ENCODE measurements at places on chromosomes 4 and X.

DNA sequence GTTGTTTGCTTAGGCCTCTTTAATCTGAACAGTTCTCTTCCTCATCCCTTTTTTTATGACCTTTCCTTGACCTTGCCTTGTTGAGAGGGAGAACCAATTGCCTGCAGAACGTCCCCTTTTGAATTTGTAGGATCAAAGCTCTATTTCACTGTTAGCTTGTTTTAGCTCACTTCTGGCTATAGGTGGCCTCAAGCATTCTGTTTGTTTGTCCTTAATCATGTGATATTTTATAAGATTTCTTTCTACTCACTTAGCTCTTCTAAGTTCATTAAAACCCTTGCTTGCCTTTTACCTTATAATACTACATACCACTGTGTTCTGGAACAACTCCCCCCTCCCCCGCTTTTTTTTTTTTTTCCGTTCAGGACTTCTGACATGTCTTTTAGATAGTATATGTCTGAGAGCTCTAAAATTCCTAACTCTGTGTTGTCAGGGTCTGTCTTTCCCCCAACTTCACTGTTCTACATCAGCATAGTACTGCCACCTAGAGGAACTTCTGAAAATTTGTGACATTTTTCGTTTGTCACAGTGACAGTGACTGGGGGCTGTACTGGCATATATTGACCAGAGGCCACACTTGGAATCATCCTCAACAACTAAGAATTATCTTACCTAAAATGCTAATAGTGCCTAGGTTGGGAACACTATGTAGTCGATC lies 128.5 kb downstream of the LARP7 start:
- DNase-seq, result no peak

- DNase-seq, result no peak
These were observed 17.4 kb downstream of the PCYT1B start for GRCh38 chrX:24629701-24630100.

GRCh38 chr4:51995647-51996220 lies 24.4 kb downstream of the LRRC66 start:
- no peak for DNase-seq

DNA sequence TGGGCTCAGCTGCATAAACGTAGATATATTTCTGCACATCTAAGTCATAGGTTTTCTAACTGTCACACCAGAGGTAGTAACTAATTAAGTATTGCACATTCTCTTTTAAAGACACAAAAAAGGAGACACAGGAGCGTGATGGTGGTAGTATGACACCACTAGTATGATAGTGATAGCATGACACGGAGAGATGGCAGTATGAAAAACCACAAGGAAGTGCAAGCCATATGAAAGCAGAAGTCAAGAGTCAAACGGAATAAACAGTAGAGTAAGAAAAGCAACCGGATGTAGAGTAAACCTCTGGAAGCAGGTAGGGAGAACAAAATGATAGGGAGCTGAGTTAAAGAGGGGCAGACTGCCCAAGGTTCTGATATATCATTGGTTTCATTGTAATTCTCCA lies 382.2 kb upstream of the INTU start:
- DNase-seq, result no peak

DNA sequence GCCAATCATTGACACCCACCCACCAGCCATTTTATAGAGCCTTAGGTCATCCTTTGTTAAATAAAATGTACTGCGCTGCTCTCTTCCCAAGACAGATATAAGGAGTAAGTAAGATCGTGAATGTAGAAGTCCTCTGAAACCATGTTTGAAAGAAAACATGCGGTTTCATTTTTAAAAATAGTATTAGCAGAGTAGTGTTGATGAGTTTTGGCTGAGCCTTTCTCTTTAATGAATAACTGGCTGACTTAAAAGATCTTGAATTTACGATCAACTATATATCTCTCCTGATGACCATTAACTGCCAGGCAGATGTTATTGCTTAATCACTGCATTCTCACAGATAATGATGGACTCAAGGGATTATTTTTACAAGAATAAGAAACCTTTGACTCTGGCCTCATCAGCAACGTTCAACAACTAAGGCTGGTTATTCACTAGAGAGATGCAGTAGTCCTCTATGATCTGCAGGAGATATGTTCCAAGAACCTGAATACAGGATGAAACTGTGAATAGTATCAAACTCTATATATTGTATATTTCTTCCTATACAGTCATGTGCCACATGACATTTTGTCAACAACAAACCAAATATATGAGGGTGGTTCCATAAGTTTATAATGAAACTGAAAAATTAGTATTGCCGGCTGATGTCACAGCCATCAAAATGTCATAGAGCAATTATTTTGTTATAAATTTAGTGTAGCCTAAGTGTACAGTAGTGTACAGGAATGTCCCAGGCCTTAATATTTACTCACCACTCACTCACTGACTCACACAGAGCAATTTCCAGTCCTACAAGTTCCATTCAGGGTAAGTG lies 80.8 kb downstream of the FAM13A start:
- no peak for DNase-seq

DNA sequence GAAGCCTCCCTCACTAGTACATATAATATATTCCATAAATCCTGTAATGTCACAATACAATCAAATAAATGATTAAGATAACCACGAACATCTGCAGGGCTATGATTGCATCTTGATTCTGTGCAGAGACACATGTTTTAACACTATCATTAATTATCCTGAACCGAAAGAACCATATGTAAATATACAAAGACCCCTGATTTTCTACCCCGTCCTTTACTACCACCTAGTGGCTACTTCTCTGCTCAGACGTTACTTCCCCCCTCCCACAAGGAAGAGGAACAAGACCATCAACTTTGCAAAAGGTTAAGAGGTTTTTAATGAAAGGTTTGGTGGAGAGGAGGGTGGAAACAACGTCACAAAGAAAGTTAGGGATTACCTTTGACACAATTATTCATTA lies 134.0 kb downstream of the COL4A6 start:
- no peak for DNase-seq

DNA sequence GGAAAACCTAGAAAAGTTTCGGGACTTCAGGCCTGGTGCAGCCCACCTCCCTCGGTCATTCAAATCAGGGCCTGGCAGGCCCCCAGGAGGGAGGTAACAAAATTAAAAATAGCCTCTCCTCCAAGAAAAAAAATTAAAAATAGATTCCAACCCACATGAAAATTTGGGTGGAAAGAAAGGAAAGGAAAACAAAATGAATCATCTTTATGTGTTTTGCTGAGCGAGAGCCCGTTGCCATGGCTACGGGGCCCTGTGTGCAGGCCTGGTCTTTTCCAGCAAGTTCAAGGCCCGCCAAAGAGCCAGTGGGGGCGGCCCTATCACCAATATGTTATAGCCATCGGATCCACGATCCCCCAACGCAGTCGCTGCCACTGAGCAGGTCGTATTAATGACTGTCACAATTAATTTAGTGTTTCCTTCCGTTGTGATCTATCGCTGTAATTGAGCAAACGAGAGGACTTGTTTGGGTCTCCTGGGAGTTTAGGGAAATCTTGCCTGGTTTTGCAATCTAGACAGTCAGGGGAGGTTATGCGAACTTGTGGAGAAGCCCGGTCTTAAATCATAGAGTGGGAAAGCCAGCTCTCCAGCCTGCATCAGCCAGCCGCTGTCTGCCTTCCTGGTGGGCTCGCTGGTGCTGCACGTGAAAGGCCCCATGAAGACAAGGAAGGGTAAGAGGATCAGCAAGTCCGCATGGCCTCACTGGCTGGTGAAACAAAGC lies 452.4 kb downstream of the BCOR start:
- DNase-seq, result no peak

- no peak for DNase-seq
These were observed 42.2 kb upstream of the NKRF start for GRCh38 chrX:119648421-119648775.

- DNase-seq, result no peak
These were observed 562.2 kb downstream of the ZIC3 start for GRCh38 chrX:138128027-138128671.

- no peak for DNase-seq
These were observed 15.3 kb upstream of the BEND4 start for GRCh38 chr4:42167709-42168108.

- no peak for DNase-seq
These were observed 57.3 kb upstream of the FGF16 start for GRCh38 chrX:77389891-77390290.

DNA sequence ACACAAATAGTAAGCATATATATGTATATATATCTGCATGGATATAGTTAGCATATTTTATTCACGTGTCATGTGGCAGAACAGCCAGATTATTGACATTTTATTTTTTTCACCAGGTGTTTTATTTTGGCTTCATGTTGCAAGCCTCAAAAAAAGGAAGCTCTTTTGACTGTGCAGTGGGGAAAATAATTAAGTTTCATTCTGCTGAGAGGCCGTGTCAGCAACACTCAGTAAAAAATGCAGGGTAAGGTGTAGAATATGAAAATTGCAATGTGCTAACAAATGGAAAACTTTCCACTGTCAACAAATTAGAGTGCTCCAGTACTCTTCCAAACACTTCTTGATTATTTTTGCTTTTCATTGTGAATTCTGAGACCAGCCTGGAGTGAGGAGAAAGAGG lies 511.5 kb downstream of the GLUD2 start:
- no peak for DNase-seq

- DNase-seq, result no peak
These were observed 262.8 kb downstream of the EPHA5 start for GRCh38 chr4:65407483-65407882.

DNA sequence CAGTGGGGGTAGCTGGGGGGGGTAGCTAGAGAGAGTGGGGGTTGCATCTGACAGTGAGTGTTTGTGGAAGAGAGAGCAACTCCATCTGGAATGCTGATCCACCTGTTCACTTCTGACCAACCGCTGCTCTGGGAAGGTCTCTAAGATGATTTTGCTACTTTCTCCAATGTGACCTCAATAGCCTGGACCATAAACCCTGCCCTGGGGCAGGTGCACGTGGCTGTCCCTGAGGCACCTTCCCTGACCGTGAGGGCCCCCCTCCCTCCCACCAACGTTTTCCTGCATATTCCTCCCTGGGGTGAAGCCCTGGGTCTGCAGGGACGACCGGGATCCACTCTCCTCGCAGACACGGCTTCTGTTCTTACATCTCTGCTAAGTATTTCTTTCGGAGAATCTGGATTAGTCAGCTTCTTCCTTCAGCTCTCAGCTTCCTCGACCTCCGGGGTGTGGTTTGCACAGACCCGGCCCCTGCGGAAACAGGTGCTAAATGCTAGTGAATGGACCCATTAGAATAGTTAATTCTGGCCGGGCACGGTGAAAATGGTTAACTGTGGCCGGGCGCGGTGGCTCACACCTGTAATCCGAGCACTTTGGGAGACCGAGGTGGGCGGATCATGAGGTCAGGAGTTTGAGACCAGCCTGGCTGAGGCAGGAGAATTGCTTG lies 21.4 kb upstream of the PLCXD1 start:
- no peak for DNase-seq

DNA sequence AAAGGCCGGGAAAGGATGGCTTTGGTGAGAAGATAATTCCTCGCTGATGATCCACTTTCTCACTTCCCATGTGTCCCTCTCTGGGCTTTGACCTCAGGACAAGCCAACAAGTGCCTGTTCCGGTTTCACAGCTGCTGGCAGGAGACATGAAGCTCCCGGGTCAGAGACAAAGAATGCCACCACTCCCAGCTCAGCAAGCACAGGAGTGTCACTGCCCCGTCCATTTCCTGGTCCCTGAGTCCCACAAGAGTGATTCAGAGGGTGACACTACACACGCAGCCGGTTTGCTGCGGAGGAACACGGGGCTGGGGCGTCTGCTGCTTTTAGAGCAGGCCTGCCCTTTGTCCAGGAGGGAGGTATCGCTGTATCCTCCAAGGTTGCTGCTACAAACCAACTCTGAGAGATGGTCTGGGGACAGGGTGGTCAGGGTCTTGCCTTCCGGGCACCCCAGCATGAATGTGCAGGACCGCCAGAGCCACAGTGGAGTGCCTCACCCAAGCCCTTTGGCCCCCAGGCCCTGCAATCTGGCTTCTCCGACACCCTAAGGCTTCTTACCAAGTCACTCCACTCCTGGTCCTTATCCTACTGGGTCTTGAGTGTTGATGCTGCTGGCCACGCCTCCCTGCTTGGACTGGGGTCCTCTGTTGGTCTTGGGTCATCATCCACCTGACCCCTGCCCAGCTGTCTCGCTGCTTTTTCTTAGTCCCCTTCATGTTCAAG lies 49.5 kb downstream of the CPZ start:
- DNase-seq, result no peak

DNA sequence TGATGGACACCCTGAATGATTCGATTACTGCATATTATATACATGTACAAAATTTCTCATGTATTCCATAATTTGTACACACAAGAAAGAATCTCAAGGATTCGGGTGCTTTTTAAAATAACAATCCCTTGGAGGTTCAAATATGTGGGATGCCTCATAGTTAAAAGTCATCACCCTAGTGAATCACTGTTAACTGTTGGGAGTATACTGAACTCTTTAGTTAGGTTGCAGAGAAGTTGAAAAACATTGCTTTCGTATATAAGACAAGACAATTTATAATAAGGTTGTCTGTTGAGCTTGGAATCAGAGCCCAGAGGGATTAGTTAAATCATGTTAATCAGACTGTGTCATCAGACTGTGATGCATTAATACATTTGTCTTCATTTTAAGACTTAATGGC lies 15.6 kb downstream of the DCK start:
- no peak for DNase-seq

DNA sequence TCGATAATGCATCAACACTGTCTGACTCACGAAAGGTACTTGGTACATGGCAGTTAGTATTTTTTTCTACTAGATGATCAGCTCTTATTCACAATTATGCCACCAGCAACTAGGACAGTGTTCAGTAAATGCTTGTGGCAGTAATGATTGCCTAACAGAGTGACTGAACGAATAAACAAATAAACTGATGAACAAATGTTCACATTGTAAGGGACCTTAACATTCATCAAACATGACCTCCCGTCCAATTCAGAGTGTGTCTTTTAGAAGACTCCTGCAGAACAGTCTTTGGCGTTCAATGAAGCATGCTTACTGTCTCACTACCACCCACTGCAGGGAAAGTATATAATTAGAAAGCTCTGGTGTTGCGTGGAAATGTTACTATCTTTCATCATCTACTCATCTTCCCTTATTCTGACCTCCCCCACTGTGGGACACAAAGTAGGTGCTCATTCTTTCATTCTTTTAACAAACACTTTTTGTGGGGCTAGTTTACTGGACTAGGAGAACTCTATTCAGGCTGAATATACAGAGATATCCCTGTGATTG lies 319.3 kb downstream of the RAB28 start:
- DNase-seq, result no peak

DNA sequence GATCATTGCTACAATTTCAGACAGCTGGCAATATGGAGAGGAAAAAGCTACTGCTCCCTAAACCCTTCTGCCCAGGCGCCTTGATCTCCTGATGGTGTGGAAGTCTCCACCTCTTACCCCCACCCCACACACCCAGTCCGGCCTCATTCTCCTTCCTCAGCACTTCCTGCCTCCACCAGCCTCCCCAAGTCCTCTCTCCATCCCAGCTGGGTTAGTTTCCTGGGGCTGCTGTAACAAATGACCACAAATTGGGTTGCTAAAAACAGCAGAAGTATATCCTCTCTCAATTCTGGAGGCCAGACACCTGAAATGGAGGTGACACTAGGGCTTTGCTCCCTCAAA lies 1.1 kb upstream of the CCNQ start:
- DNase-seq, result no peak

- no peak for DNase-seq
These were observed 41.0 kb upstream of the PDLIM5 start for GRCh38 chr4:94410678-94411206.
